Foreskin fibroblast (primary cell): ENCODE measurements at places on chromosomes 5 and 9.

GRCh38 chr9:126307322-126308061 lies 19.1 kb upstream of the MVB12B start:
- DNase-seq, result no peak

DNA sequence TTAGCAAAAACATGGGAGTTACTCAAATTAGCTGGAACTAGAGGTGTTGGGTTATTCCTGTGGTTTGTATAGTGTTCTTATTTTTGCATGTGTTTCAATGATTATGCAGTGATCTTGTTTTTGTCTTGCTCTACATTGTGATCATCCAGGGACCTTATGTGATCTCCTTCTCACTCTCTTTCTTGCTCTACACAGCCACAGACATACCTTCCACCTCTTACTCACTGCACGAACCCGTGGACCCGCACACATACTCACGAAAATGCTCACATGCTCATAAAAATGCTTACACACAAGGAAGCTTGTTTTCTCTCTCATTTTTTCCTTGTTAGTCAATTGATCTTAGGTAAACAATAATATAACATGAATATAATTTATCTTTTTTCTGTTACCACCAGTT lies 187.1 kb downstream of the KDM4C start:
- peak; percentile 52 for DNase-seq

GRCh38 chr5:111535879-111536549 lies 23.7 kb upstream of the STARD4 start:
- no peak for DNase-seq

- no peak for DNase-seq
Observed at GRCh38 chr5:159783726-159784247, 132.5 kb upstream of the ADRA1B start.

DNA sequence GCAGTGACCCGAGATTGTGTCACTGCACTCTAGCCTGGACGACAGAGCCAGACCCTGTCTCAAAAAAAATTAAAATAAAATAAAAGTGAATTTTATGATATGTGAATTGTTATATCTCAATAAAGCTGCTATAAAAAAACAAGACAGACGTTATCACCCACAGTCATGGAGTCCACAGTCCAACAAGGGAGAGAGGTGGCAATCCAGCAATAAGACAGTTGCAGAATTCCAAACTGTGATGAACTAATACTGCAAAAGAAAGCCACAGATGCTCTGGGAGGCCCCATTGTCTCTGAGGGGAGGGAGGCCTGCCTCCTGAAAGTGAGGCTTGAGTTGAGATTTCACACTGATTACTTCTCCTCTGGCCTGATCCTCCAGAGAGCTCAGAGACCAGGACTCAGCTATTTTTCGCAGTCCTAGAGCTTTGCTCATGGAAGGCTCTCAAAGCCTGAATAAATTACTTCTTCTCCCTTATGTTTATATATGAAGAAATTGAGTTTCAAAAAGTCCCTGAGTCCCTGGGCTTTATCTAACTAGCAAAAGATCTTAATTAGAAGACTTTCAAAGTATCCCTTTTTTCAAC lies 28.0 kb downstream of the CCNJL start:
- no peak for DNase-seq

- no peak for DNase-seq
Observed at GRCh38 chr9:27468000-27468399, 56.1 kb upstream of the IFNK start.

DNA sequence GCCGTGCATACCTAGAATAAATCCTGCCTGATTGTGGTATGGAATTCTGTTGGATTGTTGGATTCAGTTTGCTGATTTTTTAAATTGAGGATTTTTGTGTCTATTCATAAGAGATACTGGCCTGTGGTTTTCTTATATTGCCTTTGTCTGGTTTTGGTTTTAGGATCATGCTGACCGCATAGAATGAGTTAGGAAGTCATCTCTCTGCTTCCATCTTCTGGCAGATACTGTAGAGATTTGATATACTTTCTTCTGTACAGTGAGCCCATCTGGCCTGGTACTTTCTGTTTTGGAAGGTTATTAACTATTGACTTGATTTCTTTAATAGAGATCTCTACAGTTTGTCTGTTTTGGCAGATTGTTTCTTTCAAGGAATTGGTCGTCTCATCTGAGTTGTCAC lies 14.7 kb downstream of the CEP72 start:
- DNase-seq, result no peak

GRCh38 chr5:102975457-102976182 lies 144.3 kb downstream of the GIN1 start:
- DNase-seq, result peak; percentile 31

- no peak for DNase-seq
Observed at GRCh38 chr5:77758141-77758938, 17.8 kb downstream of the TBCA start.

DNA sequence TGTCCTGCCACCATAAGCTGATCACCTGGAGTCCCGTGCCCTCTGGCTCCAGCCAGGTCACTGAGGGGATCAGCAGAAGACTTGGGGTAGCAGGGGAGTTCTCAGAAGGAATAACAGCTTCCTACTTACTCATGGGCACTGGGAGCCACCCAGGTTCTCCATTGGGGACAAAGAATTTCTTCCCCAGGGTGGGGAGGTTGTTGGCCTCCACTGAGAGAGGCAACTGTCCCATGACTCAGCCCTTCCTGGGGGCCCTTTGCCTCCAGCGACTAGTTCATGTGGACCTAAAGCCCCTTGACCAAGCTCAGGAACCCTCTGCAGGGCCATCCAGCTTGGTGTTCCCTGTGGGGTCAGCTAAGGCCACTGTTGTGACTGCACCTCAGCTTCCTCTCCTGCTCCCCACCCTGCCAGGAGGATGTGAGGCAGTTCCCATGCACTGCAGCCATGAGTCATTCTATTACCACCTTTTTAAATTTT lies 175.0 kb downstream of the AUH start:
- peak; percentile 54 for DNase-seq

DNA sequence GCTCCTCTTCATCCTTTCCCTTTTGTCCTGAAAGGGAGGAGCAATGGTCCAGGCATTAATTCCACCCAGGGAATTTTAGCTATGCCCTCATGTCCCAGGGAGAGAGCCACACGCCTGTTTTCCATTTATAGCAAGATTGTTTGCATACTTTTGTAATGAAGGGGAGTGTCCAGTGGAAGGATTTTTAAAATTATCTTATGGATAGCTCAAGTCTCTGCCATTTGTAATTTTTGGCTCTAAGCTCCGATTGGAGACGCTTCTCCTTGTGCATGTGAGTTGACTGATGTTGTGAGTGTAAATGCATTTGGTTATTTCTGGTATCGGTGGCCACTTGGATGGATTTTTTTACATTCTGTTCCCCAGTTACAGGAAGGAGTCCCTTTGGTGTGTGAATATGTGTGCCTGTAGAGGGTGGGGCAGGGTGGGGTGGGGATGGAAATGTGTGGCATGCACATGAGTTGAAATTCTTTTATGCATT lies 7.2 kb upstream of the RPL26L1 start:
- DNase-seq, result no peak

GRCh38 chr5:172941067-172941516 lies 18.1 kb upstream of the RPL26L1 start:
- no peak for DNase-seq

GRCh38 chr9:69674716-69675438 lies 2.7 kb upstream of the APBA1 start:
- peak; percentile 95 for DNase-seq

DNA sequence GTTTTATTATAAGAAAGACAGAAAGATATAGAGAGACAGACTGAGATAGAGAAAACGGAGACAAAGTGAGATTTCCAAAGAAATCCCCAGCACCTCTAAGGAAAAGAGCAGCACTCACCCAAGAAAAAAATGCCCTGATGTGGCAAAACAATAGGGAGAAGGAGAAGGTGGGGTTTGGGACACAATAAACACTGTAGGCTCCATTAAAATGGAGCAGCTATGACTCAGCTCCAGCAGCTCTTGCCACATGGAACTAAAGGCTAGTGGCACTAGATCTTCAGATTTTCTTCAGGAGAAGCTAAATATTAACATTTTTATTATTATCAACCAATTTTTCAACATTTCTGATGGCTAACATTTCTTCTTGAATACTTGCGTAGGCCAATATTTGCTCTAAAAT lies 321.8 kb downstream of the TRIM32 start:
- no peak for DNase-seq

DNA sequence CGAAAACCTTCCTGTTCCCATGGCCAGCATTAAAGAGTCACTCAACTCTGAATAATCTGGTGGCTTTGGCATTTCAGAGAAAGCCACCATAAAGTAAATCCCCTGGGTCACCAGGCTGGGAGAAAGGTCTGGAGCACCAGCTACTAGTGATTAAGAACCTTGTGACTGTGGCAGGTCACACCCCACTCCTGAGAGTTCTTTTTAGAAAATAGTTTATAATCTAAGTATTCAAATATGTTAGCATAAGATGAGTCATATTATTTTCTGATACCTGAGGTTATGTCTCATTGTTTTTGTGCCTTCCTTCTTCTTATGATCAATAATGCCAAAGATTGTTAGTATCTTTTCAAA lies 351.7 kb downstream of the ARRDC3 start:
- no peak for DNase-seq

DNA sequence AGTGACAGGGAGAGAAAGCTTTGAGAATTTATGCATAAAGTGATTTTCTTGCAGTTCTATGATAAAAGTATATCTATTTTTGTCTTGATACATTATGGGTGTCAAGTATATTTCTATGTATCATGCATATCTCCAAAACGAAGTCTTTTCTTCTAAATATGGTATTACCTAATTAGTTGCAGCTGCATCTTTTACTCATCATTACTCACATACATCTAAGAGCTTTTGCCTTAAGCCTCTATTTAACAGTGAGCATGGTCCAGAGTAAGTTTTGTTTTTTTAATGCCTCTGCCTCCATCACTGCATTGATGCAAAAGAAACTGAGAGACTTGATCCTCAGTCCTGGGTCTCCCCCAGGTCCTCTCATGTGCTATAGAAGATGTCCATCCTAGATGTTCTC lies 40.0 kb upstream of the SMC5 start:
- DNase-seq, result peak; percentile 49

DNA sequence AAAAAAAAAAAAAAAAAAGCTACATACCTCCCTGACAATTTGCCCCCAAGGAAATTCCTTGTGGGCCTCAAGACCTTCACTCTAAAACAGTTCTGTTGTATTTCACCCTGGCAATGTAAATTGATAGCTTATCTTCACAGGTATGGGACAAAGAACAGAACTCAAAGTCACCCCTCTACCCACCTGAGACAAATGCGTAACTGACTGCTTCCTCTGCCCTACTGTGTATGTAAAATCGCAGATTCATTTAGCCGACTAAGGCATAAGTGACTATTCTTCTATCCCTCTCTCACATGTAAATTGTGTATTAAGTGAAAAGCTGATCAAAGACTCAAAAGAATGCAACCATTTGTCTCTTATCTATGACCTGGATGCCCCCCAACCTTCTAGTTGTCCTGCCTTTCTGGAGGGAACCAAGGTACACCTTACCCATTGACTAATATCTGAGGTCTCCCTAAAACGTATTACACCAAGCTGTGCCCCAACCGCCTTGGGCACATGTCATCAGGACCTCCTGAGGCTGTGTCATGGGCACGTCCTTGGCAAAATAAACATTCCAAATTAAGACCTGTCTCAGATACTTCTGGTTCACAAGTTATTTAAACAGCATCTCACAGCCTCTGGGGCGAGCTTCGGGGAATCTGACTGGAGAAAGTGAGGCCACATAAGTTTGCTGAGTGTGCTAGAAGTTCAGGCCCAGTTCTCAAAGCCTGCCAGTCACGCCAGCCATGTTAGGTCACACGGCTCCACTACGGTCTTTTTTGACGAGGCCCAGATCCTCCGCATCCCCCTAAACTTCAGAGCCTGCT lies 954 bp downstream of the TBCA start:
- no peak for DNase-seq

- DNase-seq, result no peak
Observed at GRCh38 chr5:60698336-60698735, 1.6 kb downstream of the DEPDC1B start.
